Ureter (tissue), 1 donor: ENCODE measurements at places on chromosomes 2 and 18.

- DNase-seq: no peak
Observed at GRCh38 chr2:120995656-120996190, 260.1 kb downstream of the GLI2 start.

DNA sequence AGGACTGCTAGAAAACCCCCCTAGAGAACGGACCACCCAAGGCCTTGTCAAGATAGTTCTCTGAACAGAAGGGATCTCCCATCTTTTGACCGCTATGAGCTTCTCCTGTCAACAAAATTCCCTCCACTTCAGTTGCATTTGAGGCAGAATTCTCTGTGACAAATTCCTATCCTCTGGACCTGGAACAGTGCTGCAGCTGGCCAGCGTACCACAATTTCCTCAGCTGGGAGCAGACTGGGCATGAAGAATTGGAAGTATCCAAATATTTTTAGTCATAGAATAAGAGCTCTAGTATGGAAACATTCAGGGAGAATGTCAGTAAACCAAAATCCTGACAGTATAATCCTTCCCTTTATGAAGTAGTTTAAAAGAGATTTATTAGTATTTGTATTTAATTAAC is 147.1 kb upstream of the BOD1L2 start:
- no peak for DNase-seq

DNA sequence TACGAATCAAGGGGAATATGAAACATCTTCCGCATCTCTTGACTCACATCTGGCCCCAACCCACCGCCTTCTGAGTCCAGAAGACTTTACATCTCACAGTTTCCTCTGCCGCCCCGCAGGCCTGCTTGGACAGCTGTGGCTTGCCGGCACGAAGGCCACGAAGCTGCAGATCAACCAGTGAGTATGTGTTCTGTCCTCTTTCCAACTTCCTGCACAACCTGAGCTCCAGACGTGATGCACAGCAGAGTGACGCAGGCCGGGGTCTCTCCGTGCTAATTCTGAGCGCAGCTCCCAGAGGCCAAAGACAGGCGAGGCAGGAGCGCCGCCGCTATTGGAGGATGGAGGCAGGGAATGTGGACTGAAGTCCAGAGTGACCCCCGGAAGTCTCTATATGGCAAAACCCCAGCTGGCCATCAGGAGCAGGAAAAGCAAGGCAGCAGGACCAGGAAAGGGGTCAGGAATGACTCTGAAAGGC is 93.5 kb downstream of the ZCCHC2 start:
- DNase-seq: no peak

GRCh38 chr2:20346565-20347381 is 3.9 kb downstream of the PUM2 start:
- DNase-seq: no peak

GRCh38 chr2:46832543-46832942 is 83.1 kb downstream of the MCFD2 start:
- no peak for DNase-seq

- no peak for DNase-seq
Observed at GRCh38 chr2:60309336-60309735, 244.1 kb downstream of the BCL11A start.

GRCh38 chr2:168316073-168316440 is 68.7 kb upstream of the STK39 start:
- DNase-seq: no peak

- DNase-seq: no peak
Observed at GRCh38 chr18:3596637-3597384, 146.8 kb downstream of the TGIF1 start.

DNA sequence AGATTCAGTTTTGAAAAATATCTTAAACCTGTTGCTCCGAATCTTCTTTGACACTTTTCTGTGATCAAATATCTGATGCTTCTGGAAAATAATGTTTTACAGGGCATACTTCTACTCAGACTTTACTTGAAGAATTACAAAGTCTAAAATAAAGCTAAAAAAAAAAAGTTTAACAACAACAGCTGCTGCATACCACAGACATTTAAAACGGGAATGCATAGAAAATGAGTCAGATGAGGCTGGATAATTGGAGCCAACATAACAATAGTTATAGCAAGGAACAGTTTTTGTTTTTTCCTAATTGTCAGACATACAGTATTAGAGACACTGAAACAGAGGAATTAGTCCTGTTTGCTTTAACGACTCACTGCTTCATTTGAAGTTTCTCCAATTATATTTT is 1090.2 kb downstream of the SUCLG1 start:
- DNase-seq: no peak

DNA sequence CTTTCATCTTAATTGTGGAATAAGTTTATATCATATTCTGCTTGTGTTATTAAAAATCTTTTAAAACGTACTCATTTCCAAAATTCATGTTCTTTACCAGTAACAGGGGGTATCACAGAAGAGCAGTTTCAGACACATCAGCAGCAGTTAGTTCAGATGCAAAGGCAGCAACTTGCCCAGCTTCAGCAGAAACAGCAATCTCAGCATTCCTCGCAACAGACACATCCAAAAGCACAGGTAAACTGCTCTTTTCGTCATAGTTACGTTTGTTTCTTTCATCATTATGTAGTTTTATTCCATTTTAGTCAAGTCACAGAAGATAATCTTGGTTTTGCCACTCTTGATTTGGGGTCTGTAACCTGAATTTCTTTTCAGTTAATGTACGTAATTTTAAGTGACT is 93.5 kb upstream of the KIF5C start:
- no peak for DNase-seq

DNA sequence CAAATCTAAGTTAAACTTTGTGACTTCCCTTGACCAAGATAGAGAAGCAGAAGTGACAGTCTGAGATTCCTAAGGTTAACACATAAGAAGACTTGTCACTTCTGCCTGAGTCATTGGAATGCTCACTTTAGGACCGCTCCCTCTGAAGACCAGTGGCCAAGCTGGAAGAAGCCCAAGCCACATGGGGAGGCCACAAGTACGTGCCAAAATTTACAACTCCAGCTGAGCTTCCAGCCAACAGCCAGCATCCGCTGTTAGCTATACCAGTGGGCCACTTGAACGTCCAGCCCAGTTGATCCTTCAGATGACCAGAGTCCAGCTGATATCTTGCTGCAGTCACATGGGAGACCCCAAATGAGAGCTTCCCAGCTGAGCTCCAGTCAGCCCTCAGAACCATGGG is 18.1 kb upstream of the ANTXR1 start:
- DNase-seq: no peak

DNA sequence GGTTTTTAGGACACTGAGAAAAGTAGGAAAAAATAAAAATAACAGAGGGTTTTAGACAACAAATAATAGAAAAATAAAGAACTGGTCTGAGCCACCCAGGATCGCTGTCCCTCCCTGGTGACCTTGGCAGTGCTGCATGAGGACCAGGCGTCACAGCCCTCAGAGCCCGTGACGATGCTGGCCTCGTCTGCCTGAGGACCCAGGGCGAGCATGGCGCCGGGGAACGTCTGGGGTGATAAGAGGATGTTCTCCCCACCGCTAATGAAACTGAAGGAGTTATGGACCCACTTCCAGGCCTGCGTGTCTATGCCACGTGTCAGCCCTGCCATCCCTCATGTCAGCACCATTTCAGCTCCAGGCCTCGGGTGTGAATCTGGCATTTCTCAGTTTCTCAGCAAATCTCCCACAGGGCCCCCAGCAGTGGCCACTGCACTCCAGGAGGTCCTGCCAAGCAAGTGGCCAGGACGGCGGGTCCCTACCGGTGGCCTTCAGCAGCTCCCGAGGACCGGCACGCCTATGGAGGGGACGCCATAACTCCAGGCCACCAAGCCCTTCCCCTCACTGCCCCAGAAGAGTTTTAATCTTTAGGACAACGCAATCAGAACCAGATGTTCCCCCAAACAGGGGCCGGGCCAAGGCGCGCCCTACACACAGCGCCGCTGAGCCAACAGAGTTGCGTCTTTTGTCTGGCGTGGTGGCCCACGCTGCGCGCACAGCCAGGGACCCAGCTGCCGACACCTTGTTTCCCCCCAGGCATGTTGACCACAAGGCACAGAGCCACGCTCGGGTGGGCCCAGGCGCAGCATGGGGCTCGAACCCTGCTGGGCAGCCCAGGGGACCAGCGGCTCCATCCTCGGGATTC is 179.7 kb downstream of the TWIST2 start:
- no peak for DNase-seq

GRCh38 chr2:96933305-96934181 is 52.8 kb downstream of the FAM178B start:
- DNase-seq: no peak

GRCh38 chr2:205805136-205805535 is 122.8 kb downstream of the NRP2 start:
- DNase-seq: no peak

GRCh38 chr2:138948070-138948539 is 167.9 kb upstream of the NXPH2 start:
- no peak for DNase-seq

GRCh38 chr2:97966545-97967215 is 29.1 kb downstream of the TMEM131 start:
- DNase-seq: no peak

DNA sequence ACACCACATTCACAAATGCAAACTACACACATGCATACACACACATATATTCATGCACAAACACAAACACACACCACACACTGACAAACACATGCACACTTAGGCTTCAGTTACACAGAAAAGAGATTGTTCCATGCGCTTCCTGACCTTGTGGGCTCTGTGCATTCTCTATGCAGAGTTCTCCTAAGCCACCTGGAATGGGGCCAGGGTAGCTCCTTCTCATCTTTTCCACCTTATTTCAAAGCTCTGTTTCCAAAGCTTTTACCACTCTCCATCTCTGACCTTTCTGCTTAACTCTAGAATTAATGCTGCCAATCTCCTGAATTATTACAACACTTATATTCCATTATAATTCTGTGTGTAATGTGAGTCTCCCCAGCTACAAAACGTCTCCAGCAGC is 522.3 kb upstream of the MYT1L start:
- no peak for DNase-seq

GRCh38 chr2:65766768-65767267 is 334.4 kb upstream of the SPRED2 start:
- DNase-seq: no peak

GRCh38 chr18:7668392-7668791 is 101.3 kb downstream of the PTPRM start:
- DNase-seq: no peak

DNA sequence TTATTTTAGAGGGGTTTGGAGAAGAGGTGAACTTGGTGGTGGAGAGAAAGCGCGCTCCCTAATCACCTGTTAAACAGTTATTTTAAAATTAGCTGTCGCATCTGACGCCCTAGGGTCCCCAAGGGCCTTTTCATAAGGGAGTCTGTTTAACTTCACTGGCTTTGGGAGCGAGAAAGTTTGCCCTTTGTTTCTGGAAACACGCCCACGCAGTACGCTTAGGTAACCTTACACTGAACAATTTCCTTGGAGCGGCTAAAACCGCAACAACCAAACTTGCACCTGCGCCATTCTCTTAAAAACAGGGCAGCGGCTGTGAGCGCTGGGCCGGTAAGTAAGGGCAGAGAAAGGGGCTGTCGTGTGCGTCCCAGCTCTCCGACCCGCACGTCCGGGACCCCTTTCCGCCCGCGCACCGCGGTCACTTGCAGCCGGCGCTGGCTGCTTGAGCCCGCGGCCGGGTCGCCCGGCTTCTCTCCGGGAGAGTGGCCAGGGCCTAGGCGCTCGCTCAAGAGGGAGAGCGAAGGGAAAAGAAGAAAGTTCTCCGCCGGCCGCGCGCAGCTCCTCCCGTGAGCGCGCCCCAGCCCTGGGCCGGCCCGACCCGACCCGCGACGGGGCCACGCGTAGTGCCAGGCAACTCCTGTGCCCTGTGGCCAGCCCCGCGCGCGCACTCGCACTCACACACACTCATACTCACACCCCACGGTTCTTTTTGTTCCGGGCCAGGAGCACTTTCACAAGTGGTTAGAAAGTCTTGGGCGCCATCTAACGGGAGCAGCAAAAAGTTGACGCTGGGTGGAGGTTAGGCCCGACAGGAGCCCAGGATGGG is 19.2 kb downstream of the POU3F3 start:
- DNase-seq: peak; percentile 67

DNA sequence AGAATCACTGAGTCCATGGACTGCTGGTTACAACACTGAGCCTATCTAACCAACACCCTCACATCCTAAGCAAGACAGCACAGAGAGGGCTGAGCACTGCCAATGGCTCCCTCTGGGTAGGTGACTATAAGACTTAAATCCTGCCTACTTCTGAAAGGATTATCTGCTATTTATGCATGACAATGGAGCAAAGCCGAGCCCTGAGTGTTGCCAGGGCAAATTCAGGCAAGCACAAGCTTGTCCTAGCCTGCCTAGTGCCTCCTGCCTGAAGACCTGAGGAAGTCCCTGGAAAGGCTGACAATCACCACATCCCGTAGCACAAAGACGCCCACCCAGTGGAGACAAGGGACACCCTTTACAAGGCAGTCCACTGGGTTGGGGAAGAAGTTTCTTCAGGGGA is 129.7 kb downstream of the OSR1 start:
- peak; percentile 71 for DNase-seq

DNA sequence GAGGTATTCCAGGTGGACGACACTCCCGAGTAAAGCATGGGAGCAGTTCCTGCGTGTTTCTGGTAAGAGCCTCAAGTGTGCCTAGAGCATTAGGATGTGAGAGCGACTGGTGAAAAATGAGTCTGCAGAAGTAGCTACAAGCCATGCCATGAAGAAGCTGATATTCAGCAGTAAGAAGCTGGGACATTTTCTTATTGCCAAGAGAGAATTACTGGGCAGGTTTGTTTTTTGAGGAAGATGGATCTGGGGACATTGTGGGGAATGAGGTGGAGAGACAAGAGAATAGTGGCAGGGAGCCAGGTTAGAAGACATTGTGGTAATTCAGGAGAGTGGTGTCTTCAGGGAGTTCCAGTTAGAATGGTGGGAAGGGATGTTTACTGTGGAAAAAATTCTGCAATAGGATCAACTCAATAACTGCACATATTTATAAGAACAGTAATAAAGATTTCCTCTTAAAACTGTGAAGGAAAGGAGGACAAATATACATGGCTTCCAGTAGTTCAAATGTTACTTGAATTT is 38.2 kb downstream of the CRIM1 start:
- no peak for DNase-seq

- DNase-seq: no peak
Observed at GRCh38 chr18:58225101-58225500, 181.1 kb downstream of the NEDD4L start.

GRCh38 chr2:204339212-204339715 is 206.0 kb upstream of the PARD3B start:
- no peak for DNase-seq

DNA sequence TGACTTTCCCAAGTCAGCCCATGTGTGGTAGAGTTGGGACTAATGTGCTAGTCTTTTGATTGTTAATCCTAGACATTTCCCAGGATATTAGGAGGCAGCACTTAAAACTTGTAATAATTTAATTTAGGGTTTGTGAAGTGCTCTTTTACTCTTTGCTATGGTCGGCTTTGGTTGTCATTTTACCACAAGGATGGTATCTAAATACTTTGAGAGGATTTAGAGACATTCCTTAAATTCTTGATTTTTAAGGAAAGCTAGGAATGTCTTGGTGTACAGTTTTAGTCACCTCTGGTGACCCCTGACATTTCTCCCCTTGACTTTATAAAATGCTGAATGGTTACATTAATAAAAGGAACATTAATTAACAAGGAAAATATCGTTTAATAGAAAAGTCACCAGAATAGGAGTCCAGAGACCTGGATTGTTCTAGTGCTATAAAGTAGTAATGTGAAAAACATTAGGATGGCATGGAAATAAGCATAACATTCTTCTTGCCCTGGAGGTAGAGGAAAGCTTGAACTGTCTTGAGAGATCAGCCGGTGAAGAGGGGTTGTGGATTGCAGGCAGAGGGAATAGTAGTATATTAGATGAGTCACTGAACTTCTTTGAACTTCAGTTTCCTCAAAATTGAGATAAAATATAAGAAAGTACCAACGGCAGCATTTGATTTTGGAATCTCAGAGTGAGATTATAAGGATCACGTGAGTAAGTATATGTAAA is 209.2 kb downstream of the MCFD2 start:
- DNase-seq: no peak
